Naive thymus-derived CD4-positive, alpha-beta T cell (primary cell): ENCODE measurements at places on chromosomes 13 and 19.

- H3K4me3 ChIP-seq, result no peak overlapping the region
- H3K27ac ChIP-seq, result no peak overlapping the region
- no peak for DNase-seq
- no peaks in the 10 kb centered on the region for H3K27me3 ChIP-seq
- peaks cover 44% of the 10 kb centered on the region for H3K36me3 ChIP-seq
Measured at GRCh38 chr19:16441661-16442162, 30.1 kb downstream of the EPS15L1 start.

DNA sequence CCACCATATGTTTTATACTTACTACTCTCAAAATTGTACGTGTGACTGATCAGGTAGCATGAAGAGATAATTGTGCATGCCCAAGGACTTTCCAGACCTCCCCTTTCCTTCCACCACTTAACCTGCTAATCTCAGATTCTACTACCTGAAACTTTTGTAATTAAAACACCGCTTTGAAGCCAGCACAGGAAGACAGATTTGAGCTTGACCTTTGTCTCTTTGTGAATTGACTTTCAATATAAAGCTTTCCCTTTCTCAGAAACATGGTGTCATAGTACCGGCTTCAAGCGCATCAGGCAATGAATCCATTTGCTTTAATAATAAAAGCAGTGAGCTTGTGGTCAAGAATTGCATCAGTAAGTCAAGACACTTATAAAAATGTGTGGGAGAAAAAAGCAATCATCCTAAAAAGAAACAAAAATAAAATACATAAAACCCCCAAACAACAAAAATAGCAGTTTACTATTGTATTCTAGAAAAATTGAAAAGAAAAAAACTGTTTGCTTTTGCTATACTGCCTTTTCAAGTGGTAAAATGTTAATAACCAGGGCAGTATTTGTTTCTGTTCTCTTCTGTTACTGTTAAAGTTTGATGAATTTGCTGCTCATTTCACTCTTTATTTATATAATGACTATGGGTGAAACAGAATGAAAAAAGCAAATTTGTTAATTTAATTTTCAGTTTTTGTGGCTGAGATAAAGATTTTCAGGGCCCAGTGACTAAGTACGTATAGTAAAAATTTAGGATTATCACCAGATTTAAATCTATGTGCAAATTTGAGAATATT, 2075.3 kb downstream of the PCDH9 start:
- DNase-seq, result no peak
- no peak overlapping the region for H3K4me3 ChIP-seq
- no peaks in the 10 kb centered on the region for H3K27me3 ChIP-seq
- H3K36me3 ChIP-seq, result no peaks in the 10 kb centered on the region
- H3K27ac ChIP-seq, result no peak overlapping the region

- H3K4me3 ChIP-seq, result no peak overlapping the region
- H3K27me3 ChIP-seq, result no peaks in the 10 kb centered on the region
- no peak overlapping the region for H3K27ac ChIP-seq
- peaks cover 8% of the 10 kb centered on the region for H3K4me1 ChIP-seq
- no peaks in the 10 kb centered on the region for H3K36me3 ChIP-seq
Measured at GRCh38 chr19:43444531-43445287, 20.7 kb downstream of the LYPD3 start.

GRCh38 chr13:98542568-98543377, 34.1 kb downstream of the STK24 start:
- H3K4me1 ChIP-seq, result peaks cover 49% of the 10 kb centered on the region
- no peaks in the 10 kb centered on the region for H3K36me3 ChIP-seq
- peak overlapping the region; percentile 32 for H3K27ac ChIP-seq
- peak; percentile 31 for DNase-seq

DNA sequence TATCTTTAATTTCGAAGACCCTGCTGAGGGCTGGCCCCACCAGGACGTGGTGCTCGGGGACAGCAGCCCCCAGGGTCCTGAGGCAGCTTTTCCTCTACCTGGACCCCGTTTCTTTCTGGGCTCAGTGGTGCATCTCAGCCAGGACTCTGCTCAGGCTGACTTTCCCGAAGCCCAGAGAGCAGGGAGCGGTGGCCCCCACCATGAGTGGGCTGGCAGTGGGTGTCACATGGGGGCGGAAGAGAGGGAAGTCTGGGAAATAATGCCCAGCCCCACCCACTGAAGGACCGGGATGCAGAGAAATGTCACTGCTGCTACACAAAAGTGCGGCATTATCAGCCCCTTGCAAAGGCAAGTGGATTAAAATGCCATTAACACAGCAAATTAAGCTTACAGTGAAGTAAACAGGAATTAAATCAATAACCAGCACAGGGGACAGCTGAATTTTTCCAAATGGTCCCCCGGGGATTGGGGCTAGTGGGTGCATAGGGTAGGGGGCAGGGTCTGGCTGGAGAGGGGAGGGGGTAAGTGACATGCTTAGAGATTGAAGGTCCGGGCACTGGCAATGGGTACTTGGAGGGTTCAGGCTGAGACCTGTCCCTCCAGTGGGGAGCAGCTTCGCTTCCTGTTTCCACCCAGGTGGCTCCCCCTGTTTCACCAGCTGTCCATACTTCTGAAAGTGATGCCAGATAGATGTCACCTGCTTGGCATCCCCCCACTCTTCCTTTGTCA, 177.3 kb downstream of the URI1 start:
- no peak overlapping the region for H3K4me3 ChIP-seq
- H3K27me3 ChIP-seq, result no peaks in the 10 kb centered on the region
- DNase-seq, result no peak
- H3K27ac ChIP-seq, result no peak overlapping the region
- H3K36me3 ChIP-seq, result no peaks in the 10 kb centered on the region

DNA sequence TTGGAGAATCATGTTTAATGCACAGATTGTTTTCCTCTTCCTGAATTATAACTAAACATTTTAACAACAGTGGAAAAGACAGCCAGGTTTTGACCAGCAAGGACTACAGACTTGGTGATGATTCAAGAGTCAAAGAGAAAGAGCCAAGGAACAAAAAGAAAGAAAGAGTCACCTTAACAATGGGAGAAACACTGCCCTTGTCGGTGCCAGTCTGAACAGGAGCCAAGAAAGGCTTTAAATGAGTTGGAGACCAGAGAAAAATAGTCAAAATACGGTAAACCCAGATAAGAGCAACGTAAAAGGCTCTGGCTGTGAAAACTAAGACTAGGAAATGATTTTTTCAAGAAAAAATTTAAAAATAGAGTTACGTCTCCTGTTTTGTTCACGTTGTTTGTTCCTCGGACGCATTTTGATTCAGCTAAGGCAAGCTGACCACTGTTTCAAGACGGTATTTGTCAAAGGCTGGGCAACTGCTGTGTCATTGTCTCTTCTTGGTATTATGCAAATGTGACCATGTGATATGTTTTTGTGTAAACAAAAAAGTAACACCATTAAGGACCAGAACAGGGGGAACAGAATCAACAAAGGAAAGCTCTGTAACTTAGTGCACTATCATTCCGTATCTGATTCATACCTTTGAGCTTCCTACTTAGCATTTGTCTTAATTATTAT, 634.5 kb downstream of the LIG4 start:
- H3K4me3 ChIP-seq, result no peak overlapping the region
- H3K36me3 ChIP-seq, result no peaks in the 10 kb centered on the region
- no peaks in the 10 kb centered on the region for H3K4me1 ChIP-seq
